Kidney (tissue), 22 donors: ENCODE measurements at places on chromosomes 2 and 18. TPM values are rescaled to one million over a fixed set of nuclear protein-coding genes. Genes with fewer than 3 reads are reported as not detected.
A peak's percentile ranks its signal among the peaks of the same experiment; 100 is the strongest.

DNA sequence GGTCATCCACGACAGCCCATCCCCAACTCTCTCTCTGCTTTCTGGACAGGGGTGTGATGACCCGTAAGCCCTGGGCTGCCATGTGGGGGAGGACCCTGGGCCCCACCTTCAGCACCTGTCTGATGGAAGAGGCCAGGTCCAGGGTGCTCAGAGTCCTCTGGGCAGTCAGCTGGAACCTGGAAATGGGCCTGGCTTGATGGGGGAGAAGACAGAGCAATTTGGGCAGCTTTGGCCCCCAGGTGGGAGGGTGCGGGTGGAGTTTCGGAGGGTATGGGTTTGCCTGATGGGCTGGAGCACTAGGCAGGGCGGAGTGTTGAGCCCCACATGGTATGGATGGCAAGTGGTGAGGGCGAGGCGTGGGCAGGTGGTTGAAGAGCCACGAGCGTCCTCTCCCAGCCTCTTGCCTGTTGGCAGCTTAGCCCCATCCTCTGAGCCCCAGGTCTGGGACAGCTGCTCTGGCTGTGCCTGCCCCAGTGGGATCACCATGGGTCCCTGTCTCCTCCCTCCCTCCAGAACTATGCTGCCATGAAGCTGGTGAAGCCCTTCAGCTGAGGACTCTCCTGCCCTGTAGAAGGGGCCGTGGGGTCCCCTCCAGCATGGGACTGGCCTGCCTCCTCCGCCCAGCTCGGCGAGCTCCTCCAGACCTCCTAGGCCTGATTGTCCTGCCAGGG is 232.7 kb downstream of the DYSF start:
- no peak for DNase-seq

DNA sequence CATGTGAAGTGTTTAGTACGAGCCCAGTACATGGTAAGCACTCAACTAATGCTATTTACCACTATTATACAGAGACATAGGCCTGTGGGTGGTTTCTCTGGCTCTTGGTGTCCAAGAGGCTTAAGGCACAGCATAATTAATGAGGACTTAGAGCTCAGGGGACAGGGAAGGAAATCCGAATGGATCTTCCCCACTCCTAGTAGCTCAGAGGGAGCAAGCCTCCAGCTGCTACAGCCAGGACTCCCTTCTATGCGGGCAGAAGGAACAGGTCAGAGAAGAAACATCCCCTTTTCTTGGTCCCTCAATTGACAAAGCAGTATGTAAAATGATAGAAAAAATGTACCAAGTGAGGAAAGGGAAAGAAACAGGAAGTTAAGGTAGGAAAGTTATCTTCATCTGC is 261.3 kb upstream of the STON1 start:
- DNase-seq: no peak

GRCh38 chr18:48376406-48376805 is 32.8 kb downstream of the ZBTB7C start:
- no peak for DNase-seq

DNA sequence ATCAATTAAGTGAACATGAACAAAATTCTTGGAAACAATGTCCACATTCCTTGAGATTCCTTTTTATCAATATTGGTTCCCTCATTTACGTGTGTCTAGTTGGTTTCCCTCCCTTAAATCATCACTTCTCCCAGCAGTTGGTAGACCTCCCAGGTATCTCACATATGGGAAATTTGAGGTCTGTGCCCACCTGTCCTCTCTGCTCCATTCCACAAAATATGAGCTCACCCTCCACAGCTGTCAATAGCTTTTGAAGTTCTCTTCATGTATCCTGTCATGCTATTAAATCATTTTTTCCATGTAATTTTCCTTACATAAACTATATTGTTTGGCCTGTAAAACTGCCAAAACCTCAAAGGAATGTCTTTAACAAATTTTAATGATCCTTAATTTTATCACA is 992.2 kb upstream of the ACVR2A start:
- DNase-seq: no peak

DNA sequence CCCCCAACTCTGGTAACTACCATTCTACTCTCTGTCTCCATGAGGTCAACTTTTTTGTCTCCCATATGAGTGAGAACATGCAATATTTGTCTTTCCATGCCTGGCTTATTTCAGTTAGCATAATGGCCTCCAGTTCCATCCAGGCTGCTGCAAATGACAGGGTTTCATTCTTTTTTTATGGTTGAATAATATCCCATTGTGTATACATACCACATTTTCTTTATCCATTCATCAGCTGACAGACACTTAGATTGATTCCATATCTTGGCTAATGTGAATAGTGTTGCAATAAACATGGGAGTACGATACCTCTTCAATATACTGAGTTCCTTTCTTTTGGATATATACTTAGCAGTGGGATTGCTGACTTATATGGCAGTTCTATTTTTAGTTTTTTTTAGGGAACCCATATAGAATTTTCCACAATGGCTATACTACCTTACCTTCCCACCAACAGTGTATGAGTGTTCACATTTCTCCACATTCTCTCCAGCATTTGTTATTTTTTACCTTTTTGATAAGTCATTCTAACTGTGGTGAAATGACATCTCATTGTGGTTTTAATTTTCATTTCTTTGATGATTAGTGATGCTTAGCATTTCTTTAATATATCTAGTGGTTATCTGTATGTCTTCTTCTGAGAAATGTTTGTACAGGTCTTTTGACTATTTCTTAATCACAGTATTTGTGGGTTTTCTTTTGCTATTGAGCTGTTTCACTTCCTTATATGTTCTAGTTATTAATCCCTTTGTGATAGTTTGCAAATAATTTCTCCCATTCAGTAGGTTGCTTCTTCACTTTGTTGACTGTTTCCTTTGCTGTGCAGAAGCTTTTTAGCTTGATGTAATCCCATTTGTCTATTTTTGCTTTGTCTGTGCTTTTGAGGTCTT is 112.2 kb downstream of the SRBD1 start:
- no peak for DNase-seq

DNA sequence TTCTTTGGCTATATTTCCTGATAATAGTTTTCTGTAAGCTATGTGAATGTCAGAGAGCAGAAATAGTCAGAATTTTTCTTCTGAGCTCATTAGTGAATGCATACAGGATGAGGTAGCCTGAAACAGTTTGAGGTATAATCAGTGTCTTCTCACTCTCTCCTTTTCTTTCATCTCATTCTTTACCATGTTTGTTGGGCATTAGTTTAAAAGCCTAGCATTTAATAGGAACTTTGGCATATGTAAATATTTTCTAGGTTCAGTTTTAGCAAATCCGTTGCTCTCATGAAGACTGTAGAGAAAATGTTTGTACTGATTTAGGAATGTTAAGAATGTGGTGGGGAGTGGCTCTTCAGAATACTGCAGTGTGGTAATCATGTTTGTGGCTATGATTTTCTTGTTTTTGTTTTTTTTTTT is 119.4 kb downstream of the PARD3B start:
- no peak for DNase-seq

- DNase-seq: no peak
Measured at GRCh38 chr2:23545396-23545795, 160.4 kb downstream of the KLHL29 start.

DNA sequence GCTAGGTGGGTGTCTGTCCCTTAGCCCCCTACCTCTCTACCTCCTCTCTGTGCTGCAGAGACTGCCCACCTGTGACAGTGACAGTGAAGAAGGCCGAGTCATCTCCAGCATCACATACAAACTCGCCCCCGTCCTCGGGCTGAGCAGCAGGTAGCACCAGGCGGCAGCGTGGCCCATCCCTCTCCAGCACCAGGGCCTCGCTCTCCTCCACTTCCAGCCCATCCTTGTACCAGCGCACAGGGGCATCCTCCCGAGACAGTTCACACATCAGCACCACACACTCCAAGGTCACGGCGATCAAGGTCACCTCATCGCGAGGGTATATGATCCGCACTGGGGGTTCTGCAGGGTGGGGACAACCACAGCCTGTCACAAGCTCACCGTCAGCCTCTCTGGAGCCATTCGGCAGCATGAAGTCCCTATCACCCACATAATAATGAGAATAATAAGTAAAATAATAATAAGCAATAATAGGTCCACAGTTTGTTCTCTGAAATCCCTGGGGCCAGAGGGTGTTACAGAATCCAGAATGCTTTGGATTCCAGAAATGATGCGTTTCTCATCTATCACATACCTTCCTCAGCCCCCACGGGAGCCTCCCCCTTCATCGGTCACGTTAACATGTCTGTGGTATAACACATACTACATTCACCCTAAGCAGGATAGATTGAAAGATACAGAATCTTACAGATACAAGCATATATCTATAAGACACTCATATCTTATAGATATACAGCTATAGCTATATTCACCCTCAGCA is 12.0 kb downstream of the OBSL1 start:
- DNase-seq: no peak

- DNase-seq: no peak
Measured at GRCh38 chr2:141529659-141530058, 601.2 kb downstream of the LRP1B start.

GRCh38 chr2:158013891-158014290 is 87.8 kb upstream of the UPP2 start:
- no peak for DNase-seq

DNA sequence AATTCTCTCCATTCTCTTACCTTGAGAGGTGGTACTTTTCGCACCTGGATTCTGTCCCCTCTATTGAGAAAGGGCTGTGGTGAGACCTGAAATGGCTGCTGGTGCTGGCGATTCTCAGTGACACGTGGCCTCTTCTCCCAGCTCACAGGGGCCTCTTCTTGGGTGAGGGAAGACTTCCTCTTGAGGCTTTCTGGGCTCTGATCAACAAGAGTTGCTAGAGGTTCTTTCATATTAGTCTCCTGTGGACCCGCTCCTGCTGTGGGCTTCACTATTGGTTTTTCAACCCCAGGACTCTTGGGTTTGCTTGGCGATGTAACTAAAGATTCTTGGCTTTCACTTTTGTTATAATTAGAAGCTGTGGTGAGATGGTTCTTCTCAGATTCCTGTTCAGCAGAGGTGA is 76.3 kb upstream of the DTNB start:
- DNase-seq: no peak

- peak; percentile 74 for DNase-seq
Measured at GRCh38 chr2:108139521-108139920, 100.2 kb upstream of the SULT1C3 start.

DNA sequence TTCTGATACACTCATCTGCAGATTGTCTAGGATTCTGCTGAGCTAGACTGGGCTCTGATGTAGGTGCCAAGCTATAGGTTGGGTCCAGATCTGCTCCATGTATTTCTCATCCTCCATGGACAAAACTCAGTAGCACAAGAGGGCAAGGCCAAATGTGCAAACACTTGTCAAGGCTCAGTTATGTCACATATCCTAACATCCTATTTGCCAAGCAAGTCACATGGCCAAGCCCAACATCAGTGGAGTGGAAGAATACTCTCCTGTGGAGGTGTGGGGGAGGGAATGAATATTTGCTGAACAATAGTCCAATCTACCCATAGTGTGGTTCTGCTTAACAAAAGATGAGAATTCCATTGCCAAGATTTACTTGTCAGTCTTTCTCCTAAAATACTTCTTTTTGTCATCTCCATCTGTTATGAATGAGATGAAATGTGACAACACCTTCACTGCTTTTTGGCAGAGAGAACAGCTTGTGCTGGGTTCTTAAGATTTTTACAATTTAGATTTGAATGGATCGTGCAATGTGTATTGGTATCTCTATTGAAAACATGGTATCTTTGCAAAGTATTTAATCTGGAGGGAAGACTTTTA is 89.9 kb downstream of the OXER1 start:
- no peak for DNase-seq

GRCh38 chr2:102334486-102334885 is 21.1 kb upstream of the IL18R1 start:
- no peak for DNase-seq

GRCh38 chr18:79637921-79638909 is 41.4 kb upstream of the CTDP1 start:
- DNase-seq: peak; percentile 25

DNA sequence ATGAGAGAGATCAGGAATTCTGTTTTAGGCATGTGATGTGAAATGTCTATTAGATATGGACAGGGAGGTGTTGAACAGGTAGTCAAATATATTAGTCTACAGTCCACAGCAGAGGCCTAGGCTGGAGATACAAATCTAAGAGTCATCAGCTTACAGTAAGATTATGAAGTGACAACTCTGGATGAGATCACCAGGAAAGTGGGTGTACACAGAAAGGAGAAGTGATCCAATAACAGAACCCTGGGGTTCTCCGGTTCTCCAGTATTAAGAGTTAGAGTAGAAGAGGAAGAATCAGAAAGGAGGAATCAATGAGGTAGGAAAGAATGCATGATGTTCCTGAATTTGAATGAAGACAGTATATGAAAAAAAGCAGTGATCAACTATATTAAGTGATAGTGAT is 362.3 kb downstream of the FIGN start:
- DNase-seq: no peak

DNA sequence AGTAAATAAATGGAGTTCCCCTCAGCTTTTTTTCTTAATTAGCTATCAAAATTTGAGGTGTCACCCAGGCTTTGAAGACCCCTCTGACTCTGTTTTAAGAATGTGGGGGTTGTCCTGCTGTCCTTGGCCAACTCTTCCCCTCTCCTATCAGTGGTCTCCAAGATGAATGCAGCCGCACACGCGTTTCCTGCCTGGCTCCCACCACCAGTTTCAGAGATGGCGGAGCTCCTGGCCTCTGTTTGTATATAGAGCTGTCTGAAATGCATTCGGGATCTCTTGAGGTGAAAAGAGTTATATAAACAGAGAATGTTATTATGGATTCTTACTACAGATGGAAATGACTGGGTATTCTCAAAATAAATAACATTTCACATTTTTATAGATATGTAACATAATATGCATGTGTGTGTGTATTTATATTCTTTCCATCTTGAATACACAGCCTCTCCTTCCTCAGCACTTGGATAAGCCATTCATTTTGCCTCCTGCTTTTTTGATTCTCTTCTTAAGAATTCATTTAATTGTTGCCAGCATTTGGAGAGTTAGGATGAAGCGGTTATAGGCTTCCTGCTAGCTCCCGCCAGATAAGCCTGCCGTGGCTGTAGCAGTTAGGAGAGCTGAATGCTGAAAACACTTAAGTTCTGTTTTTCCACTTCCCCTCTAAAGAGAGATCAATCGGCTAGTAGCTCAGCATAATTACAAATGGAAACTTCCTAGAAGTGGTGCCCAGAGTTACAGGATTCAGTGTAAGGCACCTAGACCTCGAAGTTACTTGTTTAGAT is 659.3 kb upstream of the FANCL start:
- DNase-seq: no peak

DNA sequence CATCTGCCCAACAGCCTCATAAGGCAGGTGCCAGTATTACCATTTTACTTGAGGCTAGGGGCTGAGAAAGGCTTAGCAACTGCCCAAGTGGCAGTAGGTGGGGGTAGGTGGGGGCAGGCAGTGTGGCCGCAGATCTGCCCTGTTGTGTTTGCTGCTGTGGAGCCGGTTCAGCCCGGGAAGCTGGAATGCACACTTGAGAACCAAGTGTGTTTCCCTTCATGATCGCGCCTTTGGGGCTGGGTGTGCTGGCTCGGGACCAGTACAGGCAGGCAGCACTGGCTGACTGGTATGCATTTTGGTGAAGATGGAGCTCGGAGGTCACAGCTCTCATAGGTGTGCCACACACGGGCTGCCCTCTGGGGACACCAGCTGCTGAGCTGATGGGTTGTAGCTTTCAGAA is 85.1 kb downstream of the CABLES1 start:
- no peak for DNase-seq

FAM237A gene
- not detected for total RNA-seq

PRKAG3 gene
- not detected for total RNA-seq

CPS1 gene
- 6.7 TPM for total RNA-seq
